ENCODE measurements at places on chromosomes 6 and 20. TPM values are rescaled to one million over a fixed set of nuclear protein-coding genes. Genes with fewer than 3 reads are reported as not detected.

Gene IL17F
- polyA plus RNA-seq = not detected

Gene WFDC11
- not detected for polyA plus RNA-seq

Gene RIPOR2
- polyA plus RNA-seq = 1.7 TPM

Gene BPIFB1
- 0.07 TPM for polyA plus RNA-seq

Gene SLC22A3
- polyA plus RNA-seq = 15.3 TPM

Gene ASXL1
- 43.6 TPM for polyA plus RNA-seq

Gene DSP
- polyA plus RNA-seq = 5.9 TPM

Gene THBD
- 3.4 TPM for polyA plus RNA-seq

Gene BPIFB3
- polyA plus RNA-seq = not detected

Gene CTCFL
- not detected for polyA plus RNA-seq

Gene C6orf141
- polyA plus RNA-seq = 0.16 TPM

Gene FOXA2
- not detected for polyA plus RNA-seq

Gene CDKN1A
- 45.1 TPM for polyA plus RNA-seq

Gene GSTA3
- 8.1 TPM for polyA plus RNA-seq

Gene GJA1
- 805 TPM for polyA plus RNA-seq

Gene PCK1
- 0.56 TPM for polyA plus RNA-seq

Data from adrenal gland (tissue), 19 donors.